ENCODE measurements at places on chromosomes 1 and 21.

DNA sequence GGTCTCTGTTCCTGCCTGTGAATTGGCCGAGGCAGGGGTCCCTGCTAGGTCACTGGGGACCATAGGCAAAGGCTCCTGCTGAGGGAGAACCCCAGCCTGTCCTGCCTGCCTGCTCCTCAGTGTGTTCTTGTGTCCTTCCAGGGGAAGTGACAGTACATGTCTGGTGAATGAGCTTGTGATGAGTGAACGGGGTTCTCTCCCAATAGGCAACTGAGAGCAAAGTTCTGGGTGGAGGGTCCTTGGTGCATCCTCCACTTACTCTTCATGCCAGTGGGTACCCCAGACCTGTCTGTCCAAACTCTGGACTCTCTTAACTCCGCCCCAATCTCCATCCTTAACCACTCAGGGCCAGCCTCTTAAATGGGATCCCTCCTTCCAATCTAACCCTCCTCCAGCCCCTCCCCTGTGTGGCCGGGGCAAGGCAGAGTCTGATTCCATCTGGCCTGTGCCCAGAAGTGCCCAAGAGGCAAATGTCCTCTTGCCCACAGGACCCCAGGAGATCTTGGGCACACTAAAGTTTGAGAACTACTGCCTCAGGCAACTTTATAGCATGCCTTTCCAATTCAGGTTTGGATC is 2.0 kb downstream of the XKR8 start:
- no peaks in the 10 kb centered on the region for H3K27me3 ChIP-seq
- H3K4me1 ChIP-seq = peaks cover 13% of the 10 kb centered on the region
- H3K4me3 ChIP-seq = no peak overlapping the region
- H3K27ac ChIP-seq = no peak overlapping the region

DNA sequence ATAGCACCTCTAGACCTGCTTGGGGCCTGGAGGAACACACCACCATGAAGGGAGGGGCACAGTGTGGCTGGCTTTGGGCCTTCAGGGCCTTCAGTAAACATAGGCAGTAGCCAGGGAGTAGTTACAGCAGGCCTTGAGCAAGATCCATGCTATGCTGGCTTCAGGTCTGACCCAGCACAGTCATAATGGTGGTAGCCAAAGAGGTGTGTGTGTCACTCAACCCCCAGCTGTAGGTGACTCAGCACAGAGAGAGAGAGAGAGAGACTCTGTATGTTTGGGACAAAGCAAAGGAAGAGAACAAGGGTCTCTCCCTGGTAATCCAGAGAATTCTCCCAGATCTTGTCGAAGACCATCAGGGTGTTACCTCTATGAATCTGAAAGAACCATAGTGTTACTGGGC is 250.5 kb upstream of the PKN2 start:
- no peak overlapping the region for H3K27ac ChIP-seq
- H3K36me3 ChIP-seq = no peaks in the 10 kb centered on the region
- DNase-seq = peak; percentile 10
- no peak overlapping the region for H3K4me3 ChIP-seq

DNA sequence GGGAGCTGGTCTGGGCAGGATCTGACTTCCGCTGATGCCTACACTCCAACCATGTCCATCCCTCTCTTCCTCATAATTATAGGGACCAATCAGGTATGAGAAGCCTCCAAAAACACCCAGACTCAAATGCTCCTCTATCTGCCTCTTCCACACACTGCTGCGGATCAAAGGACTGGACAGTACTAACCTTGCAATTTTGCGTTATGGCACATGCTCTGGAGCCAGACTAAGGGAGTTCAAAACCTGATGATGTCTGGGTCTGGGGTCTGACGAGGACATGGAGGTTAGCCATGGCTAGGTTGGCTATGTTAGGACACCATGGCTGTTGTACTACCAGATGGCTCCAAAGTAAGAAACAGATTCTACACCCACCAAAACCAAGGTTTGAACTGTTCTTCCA is 10.3 kb downstream of the GPN2 start:
- DNase-seq = no peak
- H3K4me1 ChIP-seq = no peaks in the 10 kb centered on the region
- peaks cover 43% of the 10 kb centered on the region for H3K36me3 ChIP-seq
- no peaks in the 10 kb centered on the region for H3K27me3 ChIP-seq

DNA sequence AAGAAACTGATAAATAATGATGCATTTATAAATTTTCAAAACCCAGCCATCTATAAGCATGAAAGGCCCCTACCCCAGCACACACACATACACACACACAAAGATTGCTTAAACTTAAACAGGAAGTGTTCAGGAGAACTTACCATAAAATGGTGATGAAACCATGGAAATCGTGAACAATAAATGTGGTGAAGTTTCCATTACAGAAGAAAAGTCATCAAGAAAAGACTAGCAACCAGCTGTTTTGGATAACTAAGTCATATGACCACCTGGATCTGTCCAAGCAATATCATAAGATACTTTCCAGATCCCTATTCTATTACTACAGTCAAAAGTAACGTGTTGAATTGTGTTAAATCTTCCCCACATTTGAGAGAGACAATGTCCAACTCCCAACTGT is 24.1 kb downstream of the RGS5 start:
- no peak overlapping the region for H3K27ac ChIP-seq
- no peaks in the 10 kb centered on the region for H3K27me3 ChIP-seq
- H3K4me3 ChIP-seq = no peak overlapping the region
- peaks cover 4% of the 10 kb centered on the region for H3K4me1 ChIP-seq

Data from astrocyte (in vitro differentiated cells and primary cell).